ENCODE measurements at places on chromosomes 2 and 18.

DNA sequence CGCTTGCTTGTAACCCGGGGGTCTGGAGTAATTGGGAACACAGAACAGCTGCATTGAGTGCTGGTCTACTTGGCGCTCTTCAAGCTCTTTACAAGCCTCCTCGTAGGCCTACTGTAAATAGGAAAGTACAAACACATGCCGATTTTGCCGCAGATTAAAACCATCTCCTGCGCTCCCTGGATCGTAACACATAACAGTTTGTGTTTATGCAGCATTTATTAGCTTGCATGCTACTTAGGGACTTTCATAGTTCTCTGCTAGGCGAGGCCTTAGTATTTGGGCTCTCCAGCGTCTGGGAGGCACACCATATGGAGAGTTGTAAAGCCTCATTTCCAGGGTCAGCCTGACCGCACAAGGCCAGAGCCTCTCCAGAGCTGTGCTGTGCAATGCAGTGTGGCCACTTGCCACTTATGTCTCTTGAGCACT lies 84.0 kb upstream of the HAAO start:
- no peak for DNase-seq

DNA sequence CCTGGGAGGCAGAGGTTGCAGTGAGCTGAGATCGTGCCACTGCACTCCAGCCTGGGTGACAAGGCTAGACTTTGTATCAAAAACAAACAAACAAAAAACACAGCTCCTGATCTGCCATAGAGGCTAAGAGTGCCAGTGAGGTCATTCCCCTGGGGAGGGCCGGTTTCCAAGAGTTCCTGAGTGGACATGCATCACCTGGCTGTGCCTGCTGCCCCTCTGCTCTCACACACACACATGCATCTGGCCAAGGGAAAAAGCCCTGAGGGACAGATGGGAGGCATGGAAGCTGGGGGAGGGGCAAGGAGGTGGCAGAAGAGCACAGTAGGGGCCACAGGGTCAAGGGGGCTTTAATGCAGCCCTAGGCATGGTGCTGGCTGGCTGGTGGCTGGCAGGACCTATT lies 60.4 kb downstream of the ZBTB7C start:
- DNase-seq = no peak

GRCh38 chr18:25279556-25279955 lies 72.4 kb downstream of the ZNF521 start:
- no peak for DNase-seq

DNA sequence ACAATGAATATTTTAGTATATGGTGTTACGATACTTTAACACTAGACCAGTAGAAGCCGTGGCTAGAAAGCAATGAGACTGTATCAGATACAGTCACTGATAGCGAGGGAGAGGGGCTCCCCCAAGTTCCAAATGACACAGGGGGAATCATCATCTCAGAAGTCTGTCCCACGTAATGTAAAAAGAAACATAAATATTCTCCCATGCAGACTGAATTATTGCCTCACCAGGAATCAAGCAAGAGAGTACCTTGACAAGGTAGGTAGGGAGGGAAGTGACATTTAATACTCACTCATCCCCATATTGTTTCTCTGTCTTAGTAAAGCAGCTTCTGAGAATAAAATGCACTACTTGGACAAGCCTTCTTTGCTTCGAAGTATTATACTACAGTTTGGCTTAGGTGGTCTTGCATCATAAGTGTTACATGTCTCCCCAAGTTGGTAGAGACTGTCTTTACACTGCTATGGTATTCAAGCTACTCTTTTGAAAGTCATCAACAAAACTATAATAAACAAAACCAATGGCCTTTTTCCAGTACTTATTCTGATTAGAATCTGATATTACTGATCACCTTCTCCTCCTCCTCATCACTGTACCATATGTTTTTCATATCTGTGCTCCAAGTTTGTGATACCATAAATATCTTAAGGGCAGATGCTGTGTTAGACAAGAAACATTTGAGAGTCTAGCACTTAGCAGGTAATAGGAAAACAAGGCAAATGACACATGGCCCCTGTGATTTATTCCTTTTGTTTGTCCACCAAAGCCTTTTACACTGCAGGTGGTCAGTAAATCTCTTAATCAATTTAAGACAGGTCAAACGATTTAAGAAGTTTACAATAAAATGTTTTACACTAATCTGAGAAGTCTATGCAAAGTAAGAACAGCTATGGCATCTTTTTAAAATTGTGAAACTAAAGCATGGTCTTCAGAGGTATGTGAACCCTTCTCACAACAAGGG lies 2.7 kb downstream of the LAPTM4A start:
- no peak for DNase-seq

DNA sequence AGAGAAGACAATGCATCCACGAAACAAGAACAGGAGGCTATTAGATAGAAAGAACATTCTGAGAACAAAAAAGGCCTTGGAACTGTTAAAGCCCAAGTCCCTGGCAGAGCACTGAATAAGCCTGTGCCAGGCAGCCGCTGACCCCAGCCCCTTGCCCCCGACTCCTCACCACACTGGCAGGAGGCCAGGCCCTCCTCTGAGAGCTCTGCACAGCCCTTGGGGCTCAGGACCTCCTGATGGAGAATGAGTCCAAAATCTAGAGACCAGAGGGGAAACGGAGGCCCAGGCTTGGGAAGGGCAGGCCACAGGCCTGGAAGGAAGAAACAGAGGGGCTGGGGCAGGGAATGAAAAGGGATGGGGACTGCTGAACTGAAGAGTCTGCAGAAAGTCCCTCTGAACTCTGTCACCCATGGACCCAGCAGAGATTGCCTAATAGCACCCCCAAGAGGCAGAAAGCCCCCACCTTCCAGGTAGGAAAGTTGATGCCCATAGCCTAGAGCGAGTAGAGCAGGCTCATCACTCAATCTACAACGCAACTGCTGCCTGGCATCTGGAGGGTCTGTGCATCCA lies 18.3 kb upstream of the TNS1 start:
- no peak for DNase-seq

DNA sequence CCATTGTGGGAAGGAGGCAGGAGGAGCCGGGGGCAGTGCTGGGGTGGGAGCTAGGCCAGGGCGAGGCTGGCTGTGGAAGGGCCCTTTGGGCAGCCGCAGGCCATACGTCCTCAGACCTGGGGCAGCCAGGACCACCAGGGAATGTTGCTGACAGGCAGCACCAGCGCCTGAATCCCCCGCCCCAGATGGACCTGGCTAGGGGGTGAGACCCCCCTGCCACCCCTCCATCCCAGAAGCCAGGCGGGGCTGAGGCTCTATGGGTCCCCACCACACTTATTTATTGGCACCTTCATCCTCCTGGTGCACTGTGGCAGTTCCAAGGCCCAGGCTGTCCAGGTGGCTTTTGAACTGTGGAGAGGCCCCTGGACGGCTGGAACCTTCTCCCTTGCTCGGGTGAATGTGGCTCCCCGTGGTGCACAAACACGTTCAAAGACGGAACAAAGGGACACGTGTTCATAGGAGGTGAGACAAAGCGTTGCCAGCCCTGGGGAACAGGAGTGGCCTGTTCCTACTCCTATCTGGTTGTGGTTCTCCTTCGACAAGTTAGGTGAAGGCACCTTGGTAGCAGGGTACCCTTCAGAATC lies 35.1 kb downstream of the RAMP1 start:
- no peak for DNase-seq

GRCh38 chr2:222050981-222051380 lies 247.8 kb downstream of the PAX3 start:
- DNase-seq = no peak

Measured in H54 (cell line).